ENCODE measurements at places on chromosomes 3 and 15.
A peak's percentile ranks its signal among the peaks of the same experiment; 100 is the strongest.

DNA sequence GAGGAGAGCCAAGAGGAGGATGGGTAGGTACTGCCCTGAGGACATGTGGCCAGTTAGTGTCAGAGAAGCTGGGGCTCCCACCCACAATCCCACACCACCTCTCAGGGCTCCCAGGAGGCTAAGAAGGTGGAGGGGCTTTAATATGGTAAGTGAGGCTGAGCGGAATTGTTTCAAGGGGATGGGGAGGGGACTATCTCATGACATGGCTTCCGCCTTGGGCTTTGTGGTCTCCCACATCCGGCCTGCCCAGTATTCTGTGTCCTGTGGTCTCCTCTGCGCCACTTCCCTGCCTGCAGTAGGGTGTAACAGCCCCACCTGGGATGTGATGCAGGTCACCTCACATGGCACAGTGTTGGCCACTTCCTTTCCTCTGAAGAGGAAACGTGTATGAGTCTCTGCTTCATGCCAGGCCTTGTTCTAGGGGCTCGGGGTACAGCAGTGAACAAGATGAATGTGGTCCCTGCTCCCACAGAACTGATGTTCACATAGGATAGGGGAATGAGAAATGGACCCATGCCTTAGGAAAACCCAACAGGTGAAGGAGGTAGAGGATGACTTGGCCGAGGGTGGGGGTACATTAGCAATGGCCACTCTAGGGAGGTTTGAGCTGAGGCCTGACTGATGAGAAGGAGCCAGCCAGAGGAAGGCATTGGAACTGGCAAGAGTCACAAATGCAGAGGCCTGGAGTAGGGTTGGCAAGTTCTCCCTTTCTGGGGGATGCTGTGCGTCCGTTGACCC, 3.2 kb downstream of the NEIL1 start:
- DNase-seq, result peak; percentile 86

DNA sequence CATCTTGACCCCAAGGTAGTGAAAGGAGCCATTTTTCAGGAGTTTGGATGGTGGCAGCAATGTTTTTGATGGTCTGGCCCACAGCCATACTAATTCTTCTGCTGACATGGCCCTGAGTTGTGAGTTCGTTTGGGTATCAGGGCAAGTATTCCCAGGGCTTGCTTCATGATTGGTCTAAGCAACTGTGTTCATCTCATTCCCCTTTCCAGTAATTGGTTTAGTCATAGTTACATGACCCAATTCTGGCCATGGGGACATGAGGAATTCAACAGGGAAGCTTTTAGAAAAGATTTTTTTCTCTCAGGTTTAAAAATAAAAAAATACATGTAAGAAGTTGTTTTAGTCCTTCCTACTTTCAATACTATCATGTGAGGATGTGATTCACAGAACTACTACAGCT, 150.5 kb upstream of the NPHP3 start:
- DNase-seq, result no peak

DNA sequence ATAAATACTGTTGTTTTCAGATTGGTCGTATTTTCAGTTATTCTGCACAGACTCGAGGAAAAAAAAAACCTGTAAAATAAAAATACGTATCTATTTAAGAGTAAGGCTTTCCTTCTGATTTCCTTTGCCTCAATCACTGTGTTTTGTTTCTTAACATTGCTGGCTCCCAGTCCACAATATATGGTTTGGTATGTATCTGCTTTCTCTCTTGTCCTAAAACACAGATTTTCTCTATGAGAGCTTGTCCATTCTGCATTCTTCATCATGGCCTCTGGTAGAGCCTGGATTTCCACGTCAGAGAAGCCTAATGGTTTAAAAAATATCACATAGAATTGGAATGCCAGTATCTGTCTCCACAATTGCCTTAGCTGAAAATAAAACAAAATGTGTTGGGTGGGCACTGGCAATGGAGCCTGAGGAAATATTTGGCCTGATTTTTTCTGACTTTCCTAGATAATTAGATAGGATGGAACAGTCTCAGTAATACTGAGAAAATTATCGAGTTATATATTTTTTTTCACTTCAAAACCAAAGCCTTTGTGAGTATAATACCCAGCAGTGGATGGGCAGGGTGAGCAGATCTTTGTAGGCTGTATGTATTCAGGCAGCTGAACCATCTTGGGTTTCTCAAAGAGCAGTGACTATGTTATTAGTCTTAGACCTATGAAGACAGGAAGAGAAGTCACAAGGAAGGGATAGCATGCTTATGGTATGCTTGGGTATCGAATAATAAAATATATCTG, 1.9 kb downstream of the CD200 start:
- no peak for DNase-seq

DNA sequence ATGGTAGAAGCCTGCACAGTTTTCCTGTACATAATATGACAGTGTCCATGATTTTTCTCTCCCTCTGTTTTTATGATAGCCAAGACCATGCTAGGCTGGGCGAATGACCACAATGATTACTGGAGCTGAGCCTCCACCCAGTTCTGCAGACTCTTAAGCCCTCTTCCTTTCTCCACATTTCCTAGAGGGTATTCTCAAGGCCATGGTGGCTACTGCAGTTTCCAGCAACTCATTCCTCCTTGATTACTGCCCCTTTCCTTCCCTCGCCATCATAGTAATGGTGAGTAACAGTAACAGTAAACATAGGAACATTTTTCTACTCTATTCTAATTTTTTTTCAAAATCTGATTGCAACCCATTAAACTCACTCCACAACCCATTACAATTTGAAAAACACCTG, 20.2 kb downstream of the TNIK start:
- no peak for DNase-seq

- no peak for DNase-seq
Measured at GRCh38 chr3:81931265-81932251, 170.1 kb upstream of the GBE1 start.

- DNase-seq, result no peak
Measured at GRCh38 chr3:192858849-192859585, 58.6 kb downstream of the MB21D2 start.

- no peak for DNase-seq
Measured at GRCh38 chr3:169841171-169841570, 28.5 kb upstream of the LRRC34 start.

DNA sequence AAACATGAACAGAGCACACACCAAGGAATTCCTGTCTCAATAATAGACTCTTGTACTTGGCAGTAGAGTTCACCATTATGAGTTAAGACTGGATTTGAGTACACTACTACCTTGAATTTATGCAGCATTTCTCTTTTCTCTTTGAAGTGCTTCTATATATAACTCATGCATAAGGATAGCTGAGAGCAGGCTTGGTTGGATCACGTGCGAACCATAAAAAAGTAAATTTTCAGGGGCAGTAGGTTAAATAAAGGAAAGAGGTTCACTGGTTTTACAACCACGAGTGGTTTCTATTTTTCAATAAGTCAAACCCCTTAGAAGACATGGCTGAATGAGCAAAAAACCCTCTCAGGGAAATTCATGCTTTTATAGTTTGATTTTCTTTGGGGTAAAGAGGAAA, 28.6 kb upstream of the PDZRN3 start:
- DNase-seq, result no peak

DNA sequence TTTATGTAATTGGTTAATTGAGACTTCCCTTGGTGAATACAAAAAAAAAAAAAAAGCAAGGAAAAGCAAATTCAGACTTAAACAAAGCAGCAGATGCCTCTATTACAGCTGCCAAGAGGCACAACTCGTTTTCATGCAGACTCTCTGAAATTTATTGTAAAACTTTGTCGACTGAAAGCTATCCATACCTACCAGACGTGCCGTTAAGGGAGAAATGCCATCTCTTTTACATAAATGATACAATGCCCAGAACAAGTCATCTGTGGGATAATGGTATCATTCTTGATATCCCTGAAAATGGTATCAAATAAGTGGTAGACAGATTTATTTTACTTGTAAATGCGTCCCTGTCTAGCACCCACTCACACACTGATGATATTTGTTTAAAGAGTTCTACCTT, 724.2 kb downstream of the NSUN3 start:
- DNase-seq, result no peak

GRCh38 chr3:141228395-141228794, 3.2 kb upstream of the PXYLP1 start:
- DNase-seq, result no peak

- DNase-seq, result no peak
Measured at GRCh38 chr15:62994975-62995681, 47.4 kb upstream of the TPM1 start.

GRCh38 chr3:31610700-31611275, 78.1 kb downstream of the STT3B start:
- peak; percentile 23 for DNase-seq

GRCh38 chr15:56227306-56227705, 16.4 kb downstream of the RFX7 start:
- DNase-seq, result no peak

DNA sequence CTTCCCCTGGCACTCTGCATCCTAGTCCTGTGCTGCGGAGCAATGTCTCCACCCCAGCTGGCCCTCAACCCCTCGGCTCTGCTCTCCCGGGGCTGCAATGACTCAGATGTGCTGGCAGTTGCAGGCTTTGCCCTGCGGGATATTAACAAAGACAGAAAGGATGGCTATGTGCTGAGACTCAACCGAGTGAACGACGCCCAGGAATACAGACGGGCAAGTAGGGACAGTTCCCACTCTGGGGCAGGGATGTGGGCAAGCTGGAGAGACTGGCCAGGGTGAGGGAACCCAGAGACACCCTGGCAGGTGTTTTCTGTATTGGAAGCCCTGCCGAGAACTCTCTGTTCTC, 247 bp downstream of the FETUB start:
- DNase-seq, result no peak

DNA sequence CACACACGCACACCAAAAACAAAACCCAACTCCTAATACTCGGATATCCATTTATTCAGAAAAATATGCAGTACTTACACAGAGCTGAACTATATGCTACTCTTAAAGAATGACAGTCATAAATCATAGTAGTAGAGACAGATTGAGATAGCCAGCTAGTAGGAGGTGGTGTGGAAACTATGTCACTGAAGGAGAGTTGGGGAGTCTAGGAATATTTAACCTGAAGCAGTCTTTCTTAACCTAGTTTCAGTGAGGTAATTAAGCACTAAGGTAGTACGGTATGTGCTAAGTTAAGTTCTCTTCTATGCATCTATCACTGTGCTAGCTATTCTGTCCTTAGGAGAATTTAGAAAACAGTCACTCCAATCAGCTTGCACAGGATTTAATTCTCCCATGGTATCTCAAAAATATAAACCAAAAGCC, 54.2 kb downstream of the ANKRD28 start:
- DNase-seq, result no peak

GRCh38 chr3:120209425-120209824, 75.6 kb downstream of the GPR156 start:
- no peak for DNase-seq

DNA sequence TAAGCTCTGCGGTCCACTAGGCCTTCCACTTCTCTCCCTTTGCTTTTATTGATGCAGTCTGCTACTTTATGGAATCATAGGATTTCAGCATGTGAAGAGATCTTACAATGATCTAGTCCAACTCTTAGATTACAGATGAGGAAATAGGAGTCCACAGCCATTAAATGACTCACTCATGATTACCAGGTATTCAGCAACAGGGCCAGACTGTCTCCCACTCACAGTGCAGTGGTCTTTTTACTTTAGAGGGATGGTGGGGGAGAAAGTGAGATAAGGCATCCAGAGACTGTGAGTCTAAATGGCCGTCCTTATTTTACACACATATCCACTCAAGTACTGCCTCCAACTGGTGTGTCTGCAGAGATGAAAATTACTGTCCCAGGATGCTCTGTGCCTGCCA, 88.5 kb upstream of the SKOR1 start:
- no peak for DNase-seq

- DNase-seq, result no peak
Measured at GRCh38 chr3:134104031-134104430, 74.3 kb upstream of the SLCO2A1 start.

GRCh38 chr3:125374996-125375941, at the start of gene ZNF148:
Gene ZNF148, minus strand, starts transcription at chr3:125375325. Its CDS starts 61,685 bp downstream, at chr3:125313640.
- peak; percentile 95 for DNase-seq

Data from CD4-positive, alpha-beta T cell treated with Interleukin-10 for 1 hour (primary cell).